Pulmonary artery endothelial cell (primary cell): ENCODE measurements at places on chromosomes 3 and 15. TPM values are rescaled to one million over a fixed set of nuclear protein-coding genes. Genes with fewer than 3 reads are reported as not detected.

- no peak for DNase-seq
These were observed 1.8 kb downstream of the SETD2 start for GRCh38 chr3:47161983-47162696.

DNA sequence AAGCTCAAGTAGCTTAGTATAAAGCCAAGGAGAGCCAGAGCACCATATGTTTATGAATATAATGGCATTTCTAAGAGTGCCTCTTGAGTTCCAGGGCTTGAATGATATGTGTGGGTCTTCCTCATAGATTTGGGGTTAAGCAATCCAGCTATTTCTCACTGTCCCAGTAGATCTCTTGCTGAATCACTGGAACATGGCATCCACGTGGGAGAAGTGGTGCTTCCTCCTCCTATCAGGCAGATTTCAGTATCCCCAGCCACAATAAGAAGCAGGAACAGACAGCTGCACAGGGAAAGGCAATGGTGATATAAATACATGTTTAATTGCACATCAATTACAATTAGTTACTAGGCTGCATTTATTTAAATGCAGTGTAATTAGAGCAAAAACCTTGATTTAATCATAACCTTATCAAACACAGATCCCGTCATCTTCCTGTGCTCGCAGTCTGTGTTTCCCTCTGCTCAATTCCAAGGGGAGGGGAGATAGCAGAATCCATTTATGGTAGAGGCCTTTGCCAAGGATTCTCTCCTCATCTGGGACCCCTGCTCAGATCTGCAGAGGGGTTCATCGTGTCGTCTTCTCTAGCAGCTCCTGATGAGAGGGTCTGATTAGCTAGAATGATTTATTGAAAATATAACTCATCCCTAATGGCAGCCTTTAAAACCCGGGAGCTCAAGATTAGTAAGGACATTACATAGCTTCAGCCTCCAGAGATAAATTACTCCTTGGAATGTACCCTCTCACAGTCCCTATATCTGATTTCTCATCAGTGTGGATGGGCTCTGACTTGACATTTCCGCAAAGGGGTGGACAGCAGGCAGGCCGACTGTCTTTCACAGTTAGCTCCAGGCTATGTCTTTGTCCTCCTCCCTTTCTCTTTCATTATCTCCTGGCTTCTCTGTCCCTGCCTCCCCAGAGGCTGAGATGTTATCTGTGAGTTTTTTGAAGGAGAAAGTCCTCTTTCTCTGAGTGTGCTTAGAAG, 775.9 kb downstream of the AGBL1 start:
- no peak for DNase-seq

GRCh38 chr3:130823241-130823884, 70.5 kb upstream of the ATP2C1 start:
- DNase-seq = no peak

GRCh38 chr15:91611561-91612323, 241.8 kb upstream of the SLCO3A1 start:
- no peak for DNase-seq

DNA sequence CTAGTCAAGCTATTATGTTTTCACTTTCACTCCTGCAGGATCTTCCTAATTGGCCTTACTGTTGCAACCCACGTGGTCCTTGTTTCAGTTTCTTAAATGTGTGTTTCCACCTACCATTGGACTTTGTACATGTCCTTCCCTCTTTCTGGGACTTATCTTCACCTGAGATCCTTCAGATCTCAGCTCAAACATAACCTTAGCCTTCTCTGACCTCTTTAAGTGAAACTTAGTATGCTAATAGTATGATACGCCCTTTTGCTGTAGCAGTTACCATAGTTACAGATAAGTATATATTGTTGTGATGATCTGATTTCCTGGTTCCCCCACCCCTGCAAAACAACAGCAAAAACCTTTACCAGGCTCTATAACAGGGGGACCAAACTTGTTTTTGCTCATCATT, 35.2 kb downstream of the U2SURP start:
- no peak for DNase-seq

DNA sequence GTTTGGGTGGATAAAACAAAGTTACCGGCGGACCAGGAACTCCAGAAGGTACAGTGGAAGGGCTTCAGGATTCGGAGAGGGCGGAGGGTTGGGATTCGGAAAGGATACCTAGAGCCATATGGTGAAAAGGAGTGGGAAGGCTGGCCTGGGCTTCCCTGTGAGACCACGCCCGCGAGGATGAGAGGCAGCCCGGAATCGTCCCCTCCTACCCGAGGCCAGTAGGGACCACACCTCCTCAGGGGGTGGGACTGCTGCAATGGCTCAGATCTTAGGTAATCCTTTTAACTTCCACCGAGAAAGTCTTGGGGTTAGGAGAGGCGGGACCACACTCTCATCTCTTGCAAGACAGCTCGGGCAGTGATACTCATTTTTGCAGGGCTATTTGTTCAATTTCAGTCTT, 511.3 kb downstream of the OCA2 start:
- no peak for DNase-seq

GRCh38 chr3:124033360-124034015, 41.6 kb upstream of the ROPN1 start:
- no peak for DNase-seq

DNA sequence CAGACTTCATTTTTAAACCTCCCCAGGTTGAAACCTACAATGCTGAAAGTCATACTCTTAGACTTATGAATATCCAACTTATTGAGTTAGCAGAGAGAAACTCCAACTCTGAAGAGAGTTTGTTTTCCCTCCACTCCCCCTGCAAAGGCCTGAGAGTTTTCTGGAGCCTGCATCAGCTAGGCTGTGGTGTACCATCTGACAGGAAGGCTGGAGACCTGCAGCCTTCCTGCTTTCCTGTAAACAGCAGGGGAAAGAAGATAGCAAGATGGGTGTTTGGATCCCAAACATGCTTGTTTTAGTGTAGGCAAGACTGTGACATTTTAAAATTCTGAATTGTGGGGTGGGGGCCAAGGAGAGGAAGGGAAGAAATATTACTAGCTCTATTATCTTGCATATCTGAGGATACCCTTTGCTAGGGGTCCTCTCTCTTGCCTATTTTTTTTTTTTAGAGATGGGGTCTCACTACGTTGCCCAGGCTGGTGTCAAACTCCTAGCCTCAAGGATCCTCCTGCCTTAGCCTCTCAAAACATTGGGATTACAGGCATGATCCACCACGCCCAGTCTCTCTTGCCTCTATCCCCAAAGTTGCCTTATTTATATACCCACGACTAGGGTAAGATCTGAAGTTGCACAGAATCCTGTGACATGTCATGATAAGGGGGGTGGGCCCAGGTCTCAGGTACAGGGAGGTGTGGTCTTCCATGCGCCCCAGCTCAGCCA, 51.0 kb upstream of the USP3 start:
- no peak for DNase-seq

GRCh38 chr15:100186960-100187359, 154.8 kb downstream of the ADAMTS17 start:
- no peak for DNase-seq

- DNase-seq = no peak
These were observed 67.1 kb downstream of the GRM7 start for GRCh38 chr3:6928064-6928463.

- no peak for DNase-seq
These were observed 47.9 kb downstream of the ATP2C1 start for GRCh38 chr3:130941793-130942192.

DNA sequence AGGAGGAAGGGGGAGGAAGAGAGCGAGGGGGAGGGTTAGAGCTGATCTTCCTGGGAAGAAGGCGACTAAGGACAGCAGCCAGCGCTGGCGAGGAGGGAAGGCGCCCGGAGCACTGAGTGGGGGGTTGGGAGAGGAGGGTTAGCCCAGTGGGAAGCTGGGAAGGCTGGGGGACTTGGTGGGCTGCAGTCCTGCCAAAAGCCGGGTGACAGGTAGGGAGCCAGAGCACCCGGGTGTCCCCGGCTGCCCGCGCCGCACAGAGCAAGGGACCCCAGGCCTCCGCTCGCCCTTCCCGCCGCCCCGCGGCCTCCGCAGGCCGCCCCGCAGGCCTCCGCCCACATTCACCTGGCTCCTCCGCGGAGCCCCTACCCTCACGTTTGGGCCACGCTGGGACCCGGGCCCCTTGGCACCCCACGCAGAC, 448 bp downstream of the SLC12A8 start:
- DNase-seq = no peak

- no peak for DNase-seq
These were observed 49.6 kb downstream of the CHD2 start for GRCh38 chr15:92949604-92950249.

DNA sequence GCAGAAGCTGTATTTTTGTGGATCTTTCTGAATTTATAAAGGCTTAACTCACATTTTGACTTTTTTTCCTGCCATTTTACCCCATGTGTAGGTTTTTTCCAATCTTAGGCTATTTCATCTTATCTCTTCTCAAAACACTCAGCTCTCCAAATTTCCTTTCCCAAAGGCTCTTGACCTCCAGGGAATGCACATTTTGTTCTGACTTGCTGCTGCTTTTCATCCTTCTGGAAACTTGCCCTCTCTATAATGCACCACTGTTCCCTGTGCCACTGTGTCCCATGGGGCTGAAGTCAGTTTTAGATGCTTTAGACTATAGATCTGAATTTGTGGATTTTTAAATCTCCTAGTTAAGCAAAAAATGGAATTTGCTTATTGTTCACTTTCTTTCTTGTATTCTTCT, 9.1 kb downstream of the PYDC2 start:
- no peak for DNase-seq

DNA sequence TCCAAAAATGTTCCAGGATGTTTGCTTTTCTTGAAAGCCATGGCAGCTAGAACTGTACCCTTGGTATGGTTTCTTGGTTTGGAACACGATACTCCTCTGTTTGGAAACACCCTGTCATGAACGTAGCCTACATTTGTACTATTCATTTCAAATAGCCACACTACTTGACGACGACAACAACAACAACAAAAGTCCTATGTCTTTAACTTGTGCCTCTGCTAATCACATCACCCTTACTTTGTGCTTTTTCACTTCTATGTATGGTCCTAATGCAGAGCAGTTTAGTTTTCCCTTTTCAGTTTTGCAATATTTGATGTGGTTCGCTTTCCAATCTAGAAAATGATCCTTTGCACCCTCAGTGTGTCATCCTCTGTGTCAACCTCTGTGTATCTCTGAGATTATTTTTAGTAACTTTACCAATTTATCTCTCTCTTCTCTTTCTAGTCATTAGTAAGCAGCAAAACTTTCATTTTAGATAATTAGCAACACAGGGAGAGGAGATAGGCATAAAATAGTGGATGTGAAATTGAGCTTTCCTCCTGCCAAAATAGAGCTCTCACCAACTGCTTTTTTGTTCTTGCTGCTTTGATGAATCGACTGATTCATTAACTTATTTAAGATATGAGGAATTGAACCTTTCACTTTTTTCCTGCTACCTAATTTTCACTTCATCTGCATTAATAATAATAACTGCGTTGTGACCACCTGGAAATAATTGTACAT, 44.1 kb upstream of the TP63 start:
- DNase-seq = no peak

GRCh38 chr15:63408524-63408923, 26.9 kb upstream of the CA12 start:
- DNase-seq = no peak

GRCh38 chr15:49094923-49095322, 48.7 kb upstream of the SECISBP2L start:
- no peak for DNase-seq

DNA sequence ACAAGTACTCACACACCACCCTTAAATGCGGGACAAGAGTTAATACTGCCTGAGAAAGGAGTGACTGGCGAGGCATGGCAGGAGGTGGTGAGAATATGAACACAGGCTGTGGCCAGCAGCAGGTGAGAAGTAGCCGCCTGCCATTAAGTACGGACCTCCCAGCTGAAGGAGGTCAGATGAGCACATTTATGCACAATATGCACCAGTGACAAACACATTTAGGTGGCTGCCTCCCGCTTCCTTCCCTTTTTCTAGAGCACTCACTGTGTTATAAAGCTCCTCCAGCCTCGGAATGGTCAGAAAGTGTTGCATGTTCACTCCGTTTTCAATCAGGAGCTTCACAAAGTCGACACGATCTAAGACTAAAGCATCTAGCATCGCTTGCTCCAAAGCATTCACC, 52.4 kb downstream of the TRPM1 start:
- no peak for DNase-seq

DNA sequence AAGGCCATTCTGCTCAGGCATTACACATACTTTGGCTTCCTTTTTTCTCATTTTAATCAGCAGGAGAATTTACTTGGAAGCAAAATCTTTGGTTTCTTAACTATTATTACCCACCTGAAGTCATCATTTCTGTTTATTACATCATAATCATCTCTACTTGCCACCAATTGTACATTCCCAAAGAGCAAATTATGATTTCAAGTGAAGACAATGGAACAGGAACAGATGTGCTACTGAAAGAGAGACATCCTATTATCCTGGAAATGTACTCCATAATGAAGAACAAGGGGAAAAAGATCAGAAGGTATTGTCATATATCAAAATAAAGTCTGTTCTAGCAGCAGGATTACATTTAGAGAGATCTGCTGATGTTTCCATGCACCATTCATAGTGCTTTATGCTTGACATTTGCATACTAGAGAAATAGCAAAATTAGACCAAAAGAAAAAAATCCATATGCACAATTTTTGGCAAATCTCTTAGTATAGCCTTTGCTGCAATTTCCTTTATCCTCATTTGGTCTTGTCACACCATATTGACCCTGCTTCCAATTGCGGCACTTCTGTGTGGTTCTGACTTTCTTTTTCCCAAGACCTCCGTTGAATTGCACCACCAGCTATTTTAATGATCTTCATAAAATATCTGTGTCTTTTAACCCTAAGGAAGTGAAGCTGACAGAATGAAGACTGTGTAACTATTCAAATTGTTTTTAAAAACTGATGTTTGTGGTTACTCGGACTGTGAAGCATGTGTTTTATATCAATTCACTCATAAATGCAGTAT, 683.8 kb downstream of the ZNF385D start:
- no peak for DNase-seq

DNA sequence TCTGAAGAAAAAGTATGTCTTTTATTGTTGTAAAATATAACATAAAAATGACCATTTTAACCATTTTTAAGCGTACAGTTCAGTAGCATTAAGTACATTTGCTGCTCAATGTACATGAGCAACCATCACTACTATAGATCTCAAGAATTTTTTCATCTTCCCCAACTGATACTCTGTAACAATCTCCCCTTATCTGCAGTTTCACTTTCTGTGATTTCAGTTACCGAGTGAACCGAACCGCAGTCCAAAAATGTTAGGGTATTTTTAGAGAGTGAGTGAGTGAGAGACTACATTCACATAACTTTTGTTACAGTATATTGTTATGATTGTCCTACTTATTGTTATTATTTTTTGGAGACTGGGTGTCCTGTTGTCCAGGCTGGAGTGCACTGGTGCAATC, 9.0 kb upstream of the SLC25A26 start:
- DNase-seq = no peak

GRCh38 chr3:120436523-120437050, 14.2 kb downstream of the FSTL1 start:
- DNase-seq = no peak

The RGMA gene
- not detected in 2 replicates for total RNA-seq

The ATP8B4 gene
- total RNA-seq = not detected in 2 replicates

The MRPL3 gene
- 116 and 119 TPM in 2 replicates for total RNA-seq

The FBXL22 gene
- 0.11 and 0.13 TPM in 2 replicates for total RNA-seq

The ITGB5 gene
- 161 and 184 TPM in 2 replicates for total RNA-seq

The TMC3 gene
- not detected in 2 replicates for total RNA-seq

The ISL2 gene
- 0.26 and 0.46 TPM in 2 replicates for total RNA-seq

The ROPN1 gene
- not detected in 2 replicates for total RNA-seq

The CHP1 gene
- 89.9 and 91.7 TPM in 2 replicates for total RNA-seq
